ENCODE measurements at places on chromosomes 12 and 14.

- no peak for DNase-seq
These were observed 38.7 kb downstream of the RHOF start for GRCh38 chr12:121754836-121755235.

DNA sequence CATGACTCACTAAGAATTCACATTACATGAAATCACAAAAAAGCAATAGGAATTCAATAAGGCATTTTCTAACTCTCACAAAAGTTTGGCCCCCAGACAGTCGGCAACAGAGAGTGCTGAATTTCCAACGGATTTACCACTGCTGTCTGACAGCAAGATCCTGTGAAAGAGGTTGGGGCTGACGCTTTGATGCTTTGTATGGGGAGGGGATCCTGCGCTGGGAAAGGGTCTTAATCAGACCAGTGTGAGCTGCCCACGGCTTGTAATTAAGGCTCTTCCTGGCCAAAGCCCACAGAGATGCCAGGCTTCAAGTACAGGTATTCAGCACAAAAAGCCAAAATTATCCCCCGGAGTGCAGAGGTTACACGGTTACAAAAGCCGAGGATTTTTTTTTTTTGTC is 66.8 kb upstream of the TMCC3 start:
- DNase-seq = no peak

DNA sequence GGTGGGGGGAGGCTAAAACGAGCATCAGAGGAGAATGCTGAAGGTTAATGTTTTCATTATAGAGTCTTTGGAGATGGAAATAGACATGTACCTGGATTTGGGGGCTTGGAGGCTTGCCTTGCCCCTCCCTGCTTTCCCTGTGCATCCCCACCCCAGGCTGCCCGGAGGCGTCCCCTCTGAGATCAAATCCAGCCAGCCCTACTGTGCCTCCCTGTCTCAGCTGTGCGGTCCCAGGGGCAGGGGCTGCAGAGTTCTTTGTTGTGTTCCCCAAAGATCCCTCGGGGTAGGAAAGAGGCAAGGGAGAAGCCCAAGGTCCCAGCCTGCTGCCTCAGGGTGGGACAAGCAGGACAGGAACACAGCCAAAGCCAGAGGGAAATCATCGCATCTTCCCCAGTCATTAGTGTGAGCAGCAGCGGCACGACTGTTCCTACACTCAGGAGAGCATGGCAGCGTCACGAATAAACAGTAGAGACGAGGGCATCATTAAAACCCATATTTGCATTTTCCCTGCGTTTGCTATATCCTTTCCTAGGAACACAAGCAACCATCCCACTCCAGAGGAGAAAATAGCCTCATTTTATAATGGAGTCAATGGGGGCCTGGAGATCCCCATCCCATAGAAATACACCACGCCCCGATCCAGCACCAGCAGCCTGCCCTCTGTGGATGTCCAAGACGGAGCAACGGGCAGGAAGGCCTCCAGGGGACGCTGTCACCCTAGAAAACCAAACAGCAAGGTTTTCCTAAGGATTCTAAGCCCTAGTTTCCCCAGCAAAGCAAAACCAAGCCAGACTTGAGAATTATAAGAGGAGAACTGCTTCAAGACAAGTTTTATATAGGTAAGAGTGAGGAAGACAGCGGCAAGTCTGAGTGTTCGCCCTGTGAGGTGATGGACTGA is 32.4 kb downstream of the ANO2 start:
- no peak for DNase-seq

DNA sequence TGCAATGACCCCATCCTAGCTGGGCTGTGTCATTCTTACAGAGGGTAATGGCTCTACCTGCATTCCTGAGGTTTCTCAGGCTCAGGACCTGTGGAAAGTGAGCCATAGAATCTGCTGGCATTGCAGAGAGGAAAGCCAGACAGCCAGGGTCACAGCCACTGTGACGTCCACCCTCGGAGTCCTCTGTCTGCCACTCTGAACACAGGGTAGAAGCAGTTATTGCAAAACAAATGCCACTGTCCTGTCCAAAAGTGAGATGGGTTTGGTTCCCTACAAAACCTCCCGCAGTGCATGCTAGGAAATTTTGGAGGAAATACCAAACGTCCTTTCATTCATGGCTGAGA is 37.8 kb downstream of the TNFAIP2 start:
- DNase-seq = no peak

DNA sequence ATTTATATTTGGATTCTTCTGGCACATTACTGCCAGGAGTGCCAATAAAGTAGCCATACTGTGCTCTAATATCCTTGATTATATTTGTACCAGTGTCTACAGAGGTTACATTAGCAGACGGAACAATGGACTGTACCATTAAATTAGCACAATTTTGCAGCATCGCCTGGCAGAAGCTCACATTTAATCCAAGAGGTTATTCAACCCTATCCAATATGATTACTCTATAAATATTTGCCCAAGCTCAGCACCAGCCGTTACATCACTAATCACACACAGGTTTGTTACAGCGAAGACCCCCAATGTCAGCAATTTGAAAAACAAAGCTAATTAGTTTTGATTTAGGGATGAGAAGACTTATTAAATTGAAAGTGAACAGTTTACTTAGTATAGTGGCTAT is 16.9 kb upstream of the MGST1 start:
- no peak for DNase-seq

- no peak for DNase-seq
These were observed 108.3 kb downstream of the PTPN11 start for GRCh38 chr12:112527082-112527481.

DNA sequence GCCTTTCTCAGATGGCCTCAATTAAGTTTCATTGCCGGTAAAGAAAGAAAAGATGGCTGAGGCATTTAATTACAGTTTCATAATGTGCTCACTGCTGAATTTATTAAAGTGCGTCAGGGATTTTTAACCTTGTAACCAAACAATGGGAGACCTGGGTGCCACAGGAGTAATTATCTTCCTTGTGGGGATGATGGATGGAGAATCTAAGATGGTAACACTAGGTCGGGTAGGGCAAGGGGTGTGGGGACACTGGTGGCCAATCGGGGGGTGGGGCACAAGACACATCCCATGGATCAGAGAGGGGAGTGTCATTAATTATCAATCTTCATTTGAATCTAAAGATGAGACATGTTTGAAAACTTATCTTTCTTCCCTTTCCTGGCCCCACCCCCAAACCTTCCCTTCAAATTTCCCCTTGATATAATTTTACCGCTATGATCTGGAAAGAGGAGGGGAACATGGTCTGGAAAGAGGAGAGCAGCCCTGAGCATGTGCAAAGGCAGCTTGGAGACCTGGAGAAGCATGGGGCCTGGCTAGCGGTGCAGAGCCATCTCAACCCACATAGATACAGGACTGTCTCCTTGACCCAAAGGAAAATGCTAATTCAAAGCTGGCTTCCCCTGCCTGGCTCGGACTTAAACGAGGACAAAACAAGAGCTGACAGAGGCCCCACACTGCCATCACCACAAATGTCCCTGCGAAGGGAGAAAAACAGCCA is 231.3 kb upstream of the NOS1 start:
- DNase-seq = no peak

DNA sequence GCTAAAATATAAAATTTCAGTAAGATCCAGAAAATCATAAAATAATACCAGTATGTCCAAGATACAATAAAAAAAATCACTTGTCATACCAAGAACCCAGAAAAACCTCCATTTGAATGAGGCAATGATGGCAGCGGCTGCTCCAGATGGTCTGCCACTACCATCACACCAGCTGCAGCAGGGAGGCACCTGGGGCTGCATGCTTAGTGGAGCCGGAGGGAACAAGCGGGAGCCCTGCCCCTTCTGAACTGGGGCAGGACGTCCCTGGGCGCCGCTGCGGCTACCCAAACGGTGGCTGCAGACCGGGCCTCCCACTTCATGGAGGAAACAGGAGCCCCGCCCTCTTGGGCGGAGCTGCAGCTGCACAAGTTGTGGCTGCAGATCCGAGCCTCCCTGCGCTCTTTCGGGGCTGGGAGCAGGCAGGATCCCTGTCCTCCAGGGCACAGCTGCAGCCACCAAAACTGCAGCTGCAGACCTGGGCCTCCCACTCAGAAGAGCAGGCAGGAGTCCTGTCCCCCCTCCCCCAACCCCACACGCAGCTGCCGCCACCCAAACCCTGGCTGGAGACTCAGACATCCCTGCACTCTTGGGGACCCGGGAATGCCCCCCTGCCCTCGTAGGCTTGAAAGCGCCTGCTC is 36.1 kb upstream of the OR5AU1 start:
- DNase-seq = peak; percentile 42

DNA sequence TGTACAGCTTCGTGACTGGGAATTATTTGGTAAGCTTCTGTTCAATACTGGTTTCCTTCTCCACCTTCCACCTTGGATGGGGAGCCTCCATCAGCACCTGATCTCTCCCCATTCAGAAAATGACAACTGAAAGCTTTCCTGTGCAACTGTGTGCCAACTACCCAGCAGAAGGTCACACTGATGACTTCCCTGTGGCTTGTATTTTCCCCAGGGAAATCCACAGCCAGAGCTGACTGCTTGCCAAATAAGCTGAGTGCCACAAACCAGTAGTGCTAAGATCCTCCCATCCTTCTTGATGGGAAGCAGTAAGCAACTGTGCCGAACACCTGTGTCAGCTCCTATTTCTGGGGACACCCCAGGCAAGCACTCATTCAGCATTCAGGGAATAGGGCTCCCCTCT is 257.2 kb upstream of the SOX5 start:
- DNase-seq = no peak

- no peak for DNase-seq
These were observed 42.1 kb downstream of the KRT80 start for GRCh38 chr12:52149651-52150241.

GRCh38 chr12:51676875-51677274 is 85.8 kb downstream of the SCN8A start:
- no peak for DNase-seq

- DNase-seq = no peak
These were observed 14.9 kb downstream of the CATSPERB start for GRCh38 chr14:91716999-91717398.

DNA sequence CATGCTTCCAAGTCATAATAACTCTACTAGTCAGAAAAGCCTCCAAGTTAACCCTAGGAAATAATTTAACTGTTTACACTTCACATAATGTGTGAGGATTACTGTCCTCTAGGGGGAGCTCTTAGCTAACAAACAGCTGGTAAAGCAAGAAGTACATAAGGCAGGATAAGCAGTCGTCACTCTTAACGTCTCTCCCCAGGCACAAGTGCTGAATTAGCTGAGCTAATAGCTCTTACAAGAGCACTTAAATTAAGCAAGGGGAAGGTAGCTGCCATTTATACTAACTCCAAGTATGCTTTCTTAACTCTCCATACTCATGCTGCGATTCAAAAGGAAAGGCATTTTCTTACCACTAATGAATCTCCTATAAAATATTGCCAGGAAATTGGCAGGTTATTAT is 79.3 kb upstream of the TSPAN11 start:
- peak; percentile 80 for DNase-seq

GRCh38 chr12:81819991-81820633 is 61.0 kb upstream of the PPFIA2 start:
- no peak for DNase-seq

GRCh38 chr14:62077676-62078261 is 315.5 kb downstream of the SNAPC1 start:
- no peak for DNase-seq

- DNase-seq = no peak
These were observed 32.8 kb downstream of the CCDC91 start for GRCh38 chr12:28223025-28223554.

GRCh38 chr12:80472911-80473500 is 29.0 kb downstream of the PTPRQ start:
- DNase-seq = no peak

DNA sequence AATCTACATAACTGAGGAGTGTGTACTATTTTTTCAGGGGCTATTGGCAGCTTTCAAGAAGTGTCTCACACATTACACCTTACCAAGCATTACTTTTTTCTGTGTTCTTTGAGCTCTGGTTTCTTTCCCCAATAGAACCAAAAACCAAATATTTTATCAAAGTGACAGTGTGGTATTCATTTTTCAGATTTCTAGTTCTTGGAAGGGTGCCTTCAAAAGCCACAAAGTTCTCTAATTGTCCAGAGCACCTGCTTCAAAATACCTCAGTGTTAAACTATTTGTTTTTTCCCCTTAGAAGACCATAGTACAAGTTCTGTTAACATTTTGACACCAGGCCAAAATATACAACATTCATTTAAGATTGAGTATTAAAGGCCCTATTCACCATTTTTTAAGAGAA is 515.7 kb downstream of the ETNK1 start:
- DNase-seq = no peak

- no peak for DNase-seq
These were observed 249.9 kb upstream of the RGS6 start for GRCh38 chr14:71682337-71682736.

DNA sequence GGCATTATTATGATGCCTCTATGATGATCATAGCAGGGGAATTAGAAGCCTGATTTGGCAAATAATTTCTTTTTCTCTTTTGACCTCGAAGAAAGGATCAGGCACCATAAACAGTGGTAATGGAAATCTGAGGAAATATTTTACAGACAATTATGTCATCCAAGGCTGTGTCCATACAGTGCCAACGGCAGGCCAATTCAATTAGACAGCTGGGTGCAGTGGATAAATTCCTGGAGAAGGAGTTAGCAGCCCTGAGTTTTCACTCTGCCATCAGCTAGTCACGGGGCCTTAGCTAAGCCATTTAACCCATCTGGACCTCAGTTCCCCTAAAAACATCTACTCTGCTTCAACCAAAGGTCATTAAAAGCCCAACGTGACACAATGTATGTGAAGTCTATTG is 4.1 kb downstream of the TPH2 start:
- DNase-seq = no peak

DNA sequence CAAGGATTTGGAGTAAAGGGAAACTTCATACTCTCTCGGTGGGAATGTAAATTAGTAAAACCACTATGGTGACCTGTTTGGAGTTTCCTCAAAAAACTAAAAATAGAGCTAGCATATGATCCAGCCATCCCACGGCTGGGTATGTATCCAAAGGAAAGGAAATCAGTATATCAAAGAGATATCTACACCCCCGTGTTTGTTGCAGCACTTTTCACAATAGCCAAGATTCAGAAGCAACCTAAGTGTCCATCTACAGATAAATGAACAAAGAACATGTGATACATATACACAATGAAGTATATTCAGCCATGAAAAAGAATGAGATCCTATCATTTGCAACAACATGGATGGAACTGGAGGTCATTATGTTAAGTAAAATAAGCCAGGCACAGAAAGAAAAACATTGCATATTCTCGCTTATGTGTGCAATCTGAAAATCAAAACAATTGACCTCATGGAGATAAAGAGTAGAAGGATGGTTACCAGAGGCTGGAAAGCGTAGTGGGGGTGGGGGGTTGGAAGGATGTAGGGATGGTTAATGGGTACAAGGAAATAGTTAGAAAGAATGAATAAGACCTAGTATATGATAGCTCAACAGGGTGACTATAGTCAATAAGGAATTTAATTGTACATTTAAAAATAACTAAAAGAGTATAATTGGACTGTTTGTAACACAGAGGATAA is 468.0 kb downstream of the BCAT1 start:
- no peak for DNase-seq

GRCh38 chr12:123474485-123475245 is 16.7 kb downstream of the SNRNP35 start:
- no peak for DNase-seq

DNA sequence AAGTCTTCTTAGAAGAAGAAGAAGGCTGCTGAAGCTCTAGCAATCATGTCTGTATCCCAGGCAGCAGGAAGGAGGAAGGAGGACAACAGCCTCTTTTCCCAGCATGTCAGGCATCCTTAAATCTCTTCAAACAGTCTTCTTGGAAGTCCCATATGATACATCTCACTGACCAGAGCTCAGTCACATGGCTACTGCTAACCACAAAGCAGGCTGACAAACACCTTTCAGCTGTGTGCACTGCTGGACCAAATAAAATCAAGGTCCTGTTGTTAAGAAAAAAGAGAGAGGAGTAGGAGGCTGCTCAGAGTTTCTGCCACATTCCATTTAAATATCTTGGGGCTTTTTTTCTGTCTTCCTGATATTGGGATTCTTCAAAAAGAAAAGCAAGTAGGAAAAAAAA is 203.4 kb upstream of the PELI2 start:
- no peak for DNase-seq
